T-helper 2 cell treated with Interferon-gamma antibody and Interleukin-4, amounts not matched to agents 5 μg/mL and 100 μg/mL, for 36 hours (primary cell): ENCODE measurements at places on chromosomes 5 and 9.

DNA sequence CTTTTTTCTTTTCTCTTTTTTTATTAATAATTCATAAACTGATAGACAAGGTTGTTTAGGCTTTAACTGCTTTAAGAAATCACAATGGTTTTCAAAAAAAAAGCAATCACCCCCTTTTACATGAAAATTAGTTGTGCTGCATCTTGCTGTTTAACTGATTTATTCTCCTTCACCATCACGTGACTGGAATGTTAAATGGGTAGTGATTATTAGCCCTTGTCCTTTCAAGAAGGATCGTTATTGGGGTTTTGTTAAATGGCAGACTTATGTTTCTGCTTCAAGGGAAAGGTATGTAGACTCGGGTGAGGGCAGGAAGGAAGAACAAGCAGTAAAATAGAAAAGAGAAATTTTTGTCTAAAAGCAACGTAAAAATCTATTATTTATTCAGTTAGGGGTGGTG, 175.6 kb upstream of the TLE4 start:
- no peak for DNase-seq

- DNase-seq, result no peak
Observed at GRCh38 chr5:94045839-94046782, 304.7 kb upstream of the POU5F2 start.

- DNase-seq, result no peak
Observed at GRCh38 chr5:176647843-176648473, 674 bp downstream of the TSPAN17 start.

- no peak for DNase-seq
Observed at GRCh38 chr9:130527651-130528310, 51.6 kb upstream of the FUBP3 start.

- DNase-seq, result no peak
Observed at GRCh38 chr5:146770980-146771379, 107.6 kb downstream of the PPP2R2B start.

DNA sequence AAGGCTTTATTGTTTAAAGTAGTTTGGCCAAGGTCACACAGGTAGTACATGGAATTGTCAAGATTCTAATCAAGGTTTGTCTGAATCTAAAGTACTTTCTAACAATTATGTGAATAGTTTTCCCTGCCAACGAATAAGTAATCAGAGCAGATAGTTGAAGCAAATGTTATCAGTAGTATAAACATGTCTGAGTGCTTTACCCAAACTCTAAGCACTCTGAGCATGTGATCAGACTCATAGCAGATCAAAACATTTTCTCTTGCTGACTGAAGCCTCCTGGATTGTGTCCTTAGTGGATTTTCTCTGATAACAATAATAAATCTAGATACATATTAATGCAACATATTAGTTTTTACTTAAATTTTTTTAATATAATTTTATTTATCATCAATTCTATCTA, 995.0 kb downstream of the EFNA5 start:
- no peak for DNase-seq

DNA sequence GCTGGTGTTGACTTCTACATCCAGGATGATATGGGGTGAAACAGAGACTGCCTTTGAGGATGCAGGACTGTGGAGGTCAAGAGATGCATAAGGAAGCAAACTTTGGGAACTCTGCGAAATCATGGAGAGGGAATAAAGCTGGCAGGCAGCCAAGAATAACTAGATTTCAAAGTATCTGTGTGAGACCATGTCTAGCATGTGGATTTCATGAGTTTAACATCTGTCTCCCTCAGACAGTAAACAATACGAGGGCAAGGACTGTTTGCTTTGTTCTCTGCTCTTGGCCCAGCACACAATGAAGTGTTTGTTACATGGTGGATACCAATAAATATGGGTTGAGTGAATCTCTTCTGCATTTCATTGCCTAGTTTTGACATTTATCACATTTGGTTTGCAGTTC, 71.3 kb downstream of the RASEF start:
- DNase-seq, result no peak

DNA sequence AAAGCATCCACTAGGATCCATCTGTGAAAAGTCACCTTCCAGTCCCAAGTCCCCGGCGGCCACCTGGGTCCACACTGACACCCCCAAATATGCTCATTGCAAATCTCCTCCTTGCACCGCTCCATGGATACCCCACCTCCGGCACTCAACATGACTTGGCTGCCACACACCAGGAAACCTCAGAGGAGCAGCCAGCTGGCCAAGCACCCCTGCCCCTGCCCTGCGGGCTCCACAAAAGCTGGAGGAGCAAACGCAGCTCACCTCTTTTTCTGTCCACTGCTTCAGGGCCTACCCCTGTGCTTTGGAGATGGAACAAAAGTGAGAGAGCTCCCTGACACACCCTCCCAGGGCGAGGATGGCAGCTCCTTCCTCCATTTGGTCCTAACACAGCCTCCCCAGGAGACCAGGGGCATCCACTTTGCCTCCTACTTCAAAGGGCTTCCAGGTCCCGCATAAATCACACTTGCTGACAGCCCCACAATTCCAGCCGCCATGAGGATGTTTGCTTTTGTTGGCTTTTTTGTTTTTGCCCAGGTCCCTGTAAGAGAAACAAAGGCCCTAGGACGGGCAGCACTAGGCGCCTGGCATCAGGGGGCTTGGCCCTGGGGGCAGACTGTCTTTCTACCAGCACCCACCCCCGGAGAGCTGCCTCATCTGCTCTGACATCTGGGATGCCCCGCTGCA, 14.8 kb downstream of the ROR2 start:
- DNase-seq, result no peak

- DNase-seq, result no peak
Observed at GRCh38 chr9:94096819-94097577, 12.7 kb downstream of the PTPDC1 start.
